ENCODE measurements at places on chromosomes 13 and 19.

DNA sequence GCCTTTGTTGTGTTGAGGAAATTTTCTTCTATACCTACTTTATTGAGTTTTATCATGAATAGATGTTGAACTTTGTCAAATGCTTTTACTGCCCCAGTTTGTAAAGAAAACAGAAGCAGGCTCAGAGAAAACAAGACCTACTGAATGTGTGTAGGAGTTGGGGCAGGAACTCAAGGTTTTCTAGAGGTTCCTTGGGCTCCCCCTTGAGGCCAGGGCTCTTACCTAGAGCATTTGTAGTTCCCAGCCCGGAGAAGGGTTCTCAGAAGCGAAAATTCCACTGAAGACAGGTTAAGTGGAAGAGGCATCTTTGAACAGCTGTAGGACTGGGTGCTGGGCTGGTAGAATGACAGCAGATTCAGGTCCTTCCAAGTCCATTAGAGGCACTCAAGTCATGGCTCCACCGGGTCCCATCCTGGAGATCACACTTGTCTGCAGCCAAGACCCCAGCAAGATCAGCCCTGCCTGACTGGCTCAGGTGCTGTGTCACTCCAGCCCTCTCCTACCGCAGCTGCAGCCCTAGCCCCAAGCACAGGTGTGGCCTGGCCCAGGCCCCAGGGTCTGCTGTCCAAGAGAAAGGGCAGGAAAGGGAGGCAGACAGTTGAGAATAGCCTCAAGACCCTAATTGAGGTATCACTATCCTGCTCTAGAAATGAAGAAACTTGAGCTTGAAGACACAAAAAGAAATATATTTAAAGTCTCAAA, 425.5 kb downstream of the PCDH20 start:
- DNase-seq, result no peak

- no peak for DNase-seq
Measured at GRCh38 chr19:8366961-8367326, 3.0 kb downstream of the ANGPTL4 start.

GRCh38 chr19:3785451-3785937, 687 bp downstream of the MATK start:
- no peak for DNase-seq

GRCh38 chr19:8071912-8072311, 19.4 kb downstream of the CCL25 start:
- DNase-seq, result no peak

DNA sequence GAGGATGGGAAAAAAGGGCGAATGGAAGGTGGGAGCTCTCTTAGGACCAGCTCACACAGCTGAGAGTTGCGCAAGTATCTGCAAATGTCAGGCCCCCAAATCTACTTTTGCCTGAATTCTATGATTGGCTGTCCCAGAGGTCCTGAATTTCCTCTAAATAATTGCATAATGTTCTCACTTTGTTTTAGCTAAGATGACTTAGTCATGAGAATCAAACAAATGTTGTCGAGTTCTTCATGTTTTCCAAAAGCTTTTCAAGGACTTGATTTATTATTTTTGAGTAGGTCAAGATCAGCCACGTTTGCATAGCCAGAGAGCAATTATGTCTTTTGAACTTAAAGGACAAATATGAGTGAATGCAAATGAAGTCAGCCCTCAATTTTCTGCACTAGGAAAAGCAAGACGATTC, 246.6 kb upstream of the MAB21L1 start:
- DNase-seq, result no peak

DNA sequence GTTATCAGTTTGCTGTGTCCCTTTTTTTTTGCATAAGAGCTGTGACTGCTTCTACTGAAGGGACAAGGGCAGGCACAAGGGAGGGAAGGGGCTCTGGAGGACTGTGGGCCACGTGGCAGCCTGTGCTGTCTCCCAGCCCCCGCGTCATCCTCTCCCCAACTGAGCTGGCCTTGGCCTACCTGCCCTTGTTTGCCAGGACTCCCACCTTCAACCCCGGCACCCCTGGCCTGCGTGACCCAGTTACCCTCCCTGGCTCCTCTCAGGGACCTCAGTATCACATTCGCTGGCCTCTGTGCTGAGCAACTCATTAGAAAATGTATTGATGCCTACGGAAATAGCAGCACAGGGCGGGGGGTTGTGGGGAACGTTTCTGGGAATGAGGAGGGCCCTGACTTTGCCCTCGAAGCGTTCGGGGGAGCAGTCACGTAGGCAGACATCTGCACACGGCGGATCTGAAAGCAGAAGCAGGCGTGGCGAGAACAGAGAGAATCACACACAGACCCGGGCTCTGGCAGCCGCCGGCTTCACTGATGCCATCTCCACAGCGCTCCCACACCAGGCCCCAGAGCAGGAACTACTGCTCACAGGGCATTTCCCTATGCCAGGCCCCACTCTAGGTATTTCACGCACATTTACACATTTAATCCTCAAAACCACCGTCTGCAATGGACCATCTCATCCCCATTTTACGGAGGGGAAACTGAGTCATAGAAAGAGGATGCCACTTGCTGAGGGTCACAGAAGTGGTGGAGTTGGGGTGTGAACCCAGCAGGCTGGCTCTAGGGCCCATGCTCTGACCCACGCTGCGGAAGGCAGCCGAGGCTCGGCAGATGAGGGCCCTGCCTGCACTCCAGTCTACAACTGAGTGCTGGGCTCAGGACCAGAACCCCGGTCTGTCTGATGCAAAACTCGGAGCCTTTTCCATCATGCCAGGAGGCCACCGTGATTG, 5.7 kb upstream of the ATF5 start:
- DNase-seq, result no peak

- DNase-seq, result no peak
Measured at GRCh38 chr19:40252395-40252794, 25.9 kb upstream of the CCNP start.

GRCh38 chr19:53015730-53016129, 2.0 kb downstream of the ERVV-1 start:
- no peak for DNase-seq

GRCh38 chr13:43110036-43110435, 86.7 kb downstream of the DNAJC15 start:
- DNase-seq, result no peak

GRCh38 chr13:37375724-37376123, 222.8 kb downstream of the POSTN start:
- DNase-seq, result no peak

GRCh38 chr19:16266586-16266942, 58.1 kb upstream of the KLF2 start:
- DNase-seq, result peak; percentile 59

DNA sequence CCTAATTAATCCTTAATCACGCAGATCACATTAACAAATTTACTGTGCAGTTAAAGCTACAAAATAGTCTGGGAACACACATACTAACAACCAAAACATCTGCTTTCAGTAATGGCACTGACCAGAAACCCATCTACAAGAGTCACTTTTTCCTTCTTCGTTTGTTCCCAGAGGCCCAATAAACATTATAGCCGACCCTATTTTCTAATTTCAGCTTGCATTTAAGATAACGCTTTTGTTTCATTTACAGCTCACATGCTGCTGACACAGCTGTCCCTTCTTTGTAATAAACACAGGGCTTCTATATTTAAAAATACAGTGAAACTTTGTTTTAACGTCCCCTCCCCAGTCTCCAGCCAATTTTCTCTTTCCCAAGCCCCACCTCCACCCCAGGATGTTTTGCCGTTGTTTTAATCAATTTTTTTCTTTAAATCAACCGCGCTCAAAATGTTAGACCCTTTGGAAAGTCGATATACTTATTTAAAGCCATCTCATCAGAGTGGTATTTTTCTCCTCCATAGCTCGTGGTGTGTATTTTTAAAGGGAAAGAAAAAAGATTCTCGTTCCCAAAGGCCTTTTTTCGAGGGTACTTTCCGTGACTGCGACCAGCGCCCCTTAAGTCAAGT, 1.7 kb upstream of the WBP4 start:
- no peak for DNase-seq

- no peak for DNase-seq
Measured at GRCh38 chr13:96279904-96280303, 190.0 kb downstream of the HS6ST3 start.

GRCh38 chr13:23377983-23378632, 55.4 kb downstream of the SACS start:
- DNase-seq, result peak; percentile 60

DNA sequence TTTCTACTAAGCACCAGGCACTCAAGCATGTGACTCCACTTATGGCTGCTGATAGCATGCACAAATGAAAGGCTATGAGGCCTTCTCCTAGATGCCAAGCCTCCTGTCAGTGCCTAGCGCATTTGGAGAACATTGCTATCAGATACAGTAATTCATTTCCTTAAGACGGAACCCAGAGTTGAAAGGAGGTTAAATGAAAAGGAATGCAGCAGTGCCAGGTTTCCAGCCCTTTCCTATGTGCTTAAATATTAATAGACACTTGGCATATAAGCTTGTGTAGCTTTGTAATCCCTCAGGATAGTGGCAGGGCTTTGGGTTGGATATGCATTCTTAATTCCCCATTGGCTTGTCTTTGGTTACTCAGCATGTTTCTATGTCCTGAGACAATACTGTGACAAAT, 140.1 kb upstream of the FRY start:
- no peak for DNase-seq

All from activated T-cell treated with anti-CD3 and anti-CD28 coated beads, Interleukin-2, amount 50 U/mL, for 48 hours (primary cell).